Neural progenitor cell (in vitro differentiated cells): ENCODE measurements at places on chromosomes 1 and 21. TPM values are rescaled to one million over a fixed set of nuclear protein-coding genes. Genes with fewer than 3 reads are reported as not detected.
A peak's percentile ranks its signal among the peaks of the same experiment; 100 is the strongest.

GRCh38 chr1:40439247-40439646, 11.0 kb upstream of the ZFP69B start:
- DNase-seq, result no peak

- DNase-seq, result no peak
Observed at GRCh38 chr1:165671526-165671925, 26.8 kb downstream of the ALDH9A1 start.

GRCh38 chr1:32063261-32063681, 9.5 kb upstream of the TMEM39B start:
- no peak for DNase-seq

DNA sequence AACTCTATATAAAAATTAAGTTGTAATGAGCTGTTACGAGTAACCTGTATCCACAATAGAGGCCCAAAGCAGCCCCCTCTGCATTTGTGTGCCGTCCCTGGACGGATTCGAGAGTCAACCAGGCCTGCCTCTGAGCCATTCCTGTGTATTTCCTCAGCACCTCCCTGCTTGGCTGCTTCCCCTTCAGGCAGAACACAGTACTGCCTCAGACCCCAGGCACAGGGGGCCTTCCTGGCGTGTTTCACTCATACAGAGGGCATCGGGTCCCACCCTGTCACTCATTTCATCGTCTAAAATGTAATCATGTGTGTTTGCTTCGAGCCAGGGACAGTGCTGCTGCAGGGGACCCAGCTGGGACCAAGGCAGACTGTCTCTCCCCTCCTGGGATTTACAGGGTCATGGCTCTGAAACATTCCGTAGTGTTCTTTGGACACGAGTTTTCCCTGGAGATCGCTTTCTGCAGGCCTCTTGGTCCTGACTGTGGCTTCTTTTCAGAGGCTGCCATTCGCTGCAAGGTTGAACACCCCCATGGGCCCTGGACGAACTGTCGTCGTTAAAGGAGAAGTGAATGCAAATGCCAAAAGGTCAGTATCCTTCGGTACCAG, 19.4 kb downstream of the LGALS8 start:
- DNase-seq, result peak; percentile 40

GRCh38 chr1:95021805-95022643, 50.7 kb downstream of the ALG14 start:
- no peak for DNase-seq

FAM177B gene
- total RNA-seq, result not detected in 2 replicates

LCE2B gene
- total RNA-seq, result not detected in 2 replicates

LCE2A gene
- not detected in 2 replicates for total RNA-seq

LHX8 gene
- total RNA-seq, result 0.06 TPM in 1 of 2 replicates, not detected in the other

CENPL gene
- total RNA-seq, result 33.4 and 37.7 TPM in 2 replicates
